ENCODE measurements at places on chromosomes 2 and 18.

DNA sequence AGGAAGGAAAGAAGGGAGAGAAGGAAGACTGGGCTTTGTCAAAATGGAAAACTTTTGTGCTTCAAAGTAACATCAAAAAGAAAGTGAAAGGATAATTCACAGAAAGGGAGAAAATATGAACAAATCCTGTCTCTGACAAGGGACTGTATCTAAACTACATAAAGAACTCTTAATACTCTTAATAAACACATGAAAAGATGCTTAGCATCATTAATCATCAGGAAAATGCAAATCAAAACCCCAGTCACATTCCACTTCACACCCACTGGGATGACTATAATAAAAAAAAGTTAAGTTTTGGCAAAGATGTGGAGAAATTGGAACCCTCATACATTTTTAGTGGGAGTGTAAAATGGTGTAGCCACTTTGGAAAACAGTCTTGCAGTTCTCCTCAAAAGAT is 11.8 kb upstream of the ZFP36L2 start:
- DNase-seq: no peak

- DNase-seq: no peak
Measured at GRCh38 chr2:225573603-225574002, 174.1 kb downstream of the NYAP2 start.

DNA sequence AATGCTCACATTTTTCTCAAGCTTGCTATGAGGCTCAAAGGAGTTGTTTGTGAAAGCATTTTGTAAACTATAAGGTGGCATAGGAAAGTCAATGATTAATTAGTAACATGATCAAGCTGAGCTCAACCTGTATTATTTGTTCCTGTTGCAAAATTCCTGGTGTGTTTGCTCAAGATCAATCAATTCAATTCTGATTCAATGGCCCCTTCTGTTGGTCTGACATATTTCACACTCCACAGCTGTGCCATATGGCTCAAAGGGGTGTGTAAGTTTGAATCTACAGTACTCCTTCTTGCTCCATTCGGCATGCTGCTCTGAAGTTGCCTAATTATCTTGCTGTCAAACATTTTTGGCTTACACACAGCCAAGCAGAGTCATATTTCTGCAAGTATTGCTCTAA is 341.6 kb upstream of the LRP1B start:
- no peak for DNase-seq

DNA sequence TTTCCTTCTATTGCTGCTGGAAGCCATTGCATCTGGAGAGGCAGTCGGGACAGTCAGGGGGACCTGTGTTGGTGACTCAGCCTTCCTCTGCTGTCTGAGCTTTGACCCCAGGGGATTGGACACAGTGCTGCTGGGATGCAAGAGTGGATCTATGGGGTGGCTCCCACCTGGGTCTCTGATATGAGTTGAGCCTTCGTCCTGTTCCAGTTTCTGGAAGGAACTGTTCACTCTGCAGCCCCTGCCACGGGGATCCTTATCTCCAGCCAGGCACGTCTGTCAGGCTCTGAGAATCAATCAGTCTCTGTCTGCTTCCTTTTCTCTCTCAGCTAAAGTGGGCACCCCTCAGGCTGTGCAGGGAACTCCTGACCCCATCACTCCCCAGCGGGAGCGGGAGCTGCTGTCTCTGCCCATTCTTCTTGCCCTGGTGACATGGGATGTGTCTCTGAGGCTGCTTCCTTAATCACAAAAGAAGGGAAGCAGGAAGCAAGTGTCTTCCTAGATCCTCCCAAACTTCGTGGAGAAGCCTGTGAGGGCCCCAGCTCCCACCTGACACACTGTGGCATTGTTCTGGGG is 51.7 kb downstream of the ARHGAP28 start:
- DNase-seq: no peak

DNA sequence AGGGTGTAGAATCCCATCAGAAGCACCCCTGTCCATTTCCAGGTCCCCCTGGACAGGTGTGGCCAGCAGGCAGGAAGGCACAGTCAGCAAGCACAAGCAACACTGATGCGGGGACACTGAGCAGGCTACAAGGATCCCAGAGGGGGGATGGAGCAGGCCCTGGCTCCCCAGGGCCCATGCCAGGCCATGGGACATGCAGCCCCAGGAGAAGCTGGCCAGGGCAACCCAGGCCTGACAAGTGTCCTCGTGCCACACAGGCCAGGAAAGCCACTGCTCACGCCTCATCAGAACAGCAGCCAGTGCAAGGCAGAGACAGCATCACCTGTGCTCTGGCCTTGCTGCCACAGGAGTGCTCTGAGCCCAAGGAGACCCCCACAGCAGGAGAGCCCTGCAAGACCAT is 14.1 kb upstream of the GPC1 start:
- no peak for DNase-seq
